ENCODE measurements at places on chromosomes 4 and X. TPM values are rescaled to one million over a fixed set of nuclear protein-coding genes. Genes with fewer than 3 reads are reported as not detected.

Gene MXRA5
- total RNA-seq: 0.04 TPM

Gene BMX
- 1.4 TPM for total RNA-seq

DNA sequence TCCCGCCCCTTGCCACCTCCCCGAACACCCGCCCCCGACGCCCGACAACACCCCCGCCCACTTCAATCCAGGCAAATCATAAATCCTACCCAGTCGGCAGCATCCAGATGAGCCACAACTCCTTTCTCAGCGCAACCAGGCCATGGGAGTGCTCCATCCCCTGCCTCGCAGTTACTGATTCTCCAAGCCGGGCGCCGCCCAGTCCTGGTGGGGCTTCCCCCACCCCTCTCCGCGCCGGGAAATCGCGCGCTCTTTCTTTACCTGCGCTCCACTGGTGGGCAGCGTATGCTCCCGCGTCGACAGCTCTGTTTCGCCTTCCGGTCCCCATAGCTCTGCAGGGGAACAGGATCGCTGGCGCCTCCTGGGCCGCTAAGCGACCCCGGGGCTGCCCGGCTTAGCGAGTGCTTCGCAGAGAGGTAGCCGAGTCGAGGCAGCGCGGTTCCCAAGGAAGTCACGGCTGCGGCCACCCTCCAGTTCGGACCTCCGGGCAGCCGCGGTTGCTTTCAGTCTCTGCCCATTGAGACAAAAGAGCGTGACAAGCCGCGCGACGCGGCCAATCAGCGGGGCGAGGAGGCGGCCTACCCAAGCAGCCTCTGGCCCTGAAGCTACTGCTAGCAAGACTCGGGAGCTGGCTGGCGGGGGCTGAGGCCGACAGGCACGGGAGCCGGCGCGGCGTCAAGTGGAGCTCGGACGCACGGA lies 43.7 kb upstream of the TMSB15B start:
- no peaks in the 10 kb centered on the region for H3K36me3 ChIP-seq
- no peaks in the 10 kb centered on the region for H3K4me1 ChIP-seq
- DNase-seq: no peak
- peaks cover under 1% of the 10 kb centered on the region for H3K27me3 ChIP-seq

DNA sequence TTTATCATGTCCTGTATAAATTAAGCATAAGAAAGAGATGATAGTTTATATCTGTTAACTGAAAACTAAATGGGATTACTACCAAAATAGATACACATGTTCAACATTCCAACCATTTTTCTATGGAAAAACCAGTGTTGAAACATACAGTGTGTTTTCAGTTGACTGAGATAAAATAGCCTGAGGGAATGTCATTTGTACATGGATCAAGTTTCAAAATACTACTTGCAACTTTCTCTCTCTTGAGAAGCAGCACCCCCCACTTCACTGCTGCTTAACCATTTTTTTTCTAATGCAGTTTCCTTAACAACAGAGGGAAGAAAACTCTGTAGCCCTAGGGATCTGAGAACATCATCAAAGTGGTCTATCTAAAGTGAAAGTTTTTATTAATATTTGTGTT lies 70.8 kb downstream of the NPNT start:
- no peak overlapping the region for H3K4me3 ChIP-seq
- no peaks in the 10 kb centered on the region for H3K27me3 ChIP-seq
- no peak for DNase-seq
- H3K27ac ChIP-seq: no peak overlapping the region
- H3K4me1 ChIP-seq: peaks cover 10% of the 10 kb centered on the region
- H3K36me3 ChIP-seq: no peaks in the 10 kb centered on the region

Gene PAQR3
- total RNA-seq: 33.9 TPM

Gene MAGEA11
- not detected for total RNA-seq

- H3K27ac ChIP-seq: peak overlapping the region; percentile 37
- no peaks in the 10 kb centered on the region for H3K36me3 ChIP-seq
- peaks cover 26% of the 10 kb centered on the region for H3K4me1 ChIP-seq
- H3K4me3 ChIP-seq: no peak overlapping the region
- peak; percentile 44 for DNase-seq
- no peaks in the 10 kb centered on the region for H3K27me3 ChIP-seq
These were observed 10.5 kb downstream of the ACSL1 start for GRCh38 chr4:184815046-184815877.

Gene USP46
- 11.2 TPM for total RNA-seq

DNA sequence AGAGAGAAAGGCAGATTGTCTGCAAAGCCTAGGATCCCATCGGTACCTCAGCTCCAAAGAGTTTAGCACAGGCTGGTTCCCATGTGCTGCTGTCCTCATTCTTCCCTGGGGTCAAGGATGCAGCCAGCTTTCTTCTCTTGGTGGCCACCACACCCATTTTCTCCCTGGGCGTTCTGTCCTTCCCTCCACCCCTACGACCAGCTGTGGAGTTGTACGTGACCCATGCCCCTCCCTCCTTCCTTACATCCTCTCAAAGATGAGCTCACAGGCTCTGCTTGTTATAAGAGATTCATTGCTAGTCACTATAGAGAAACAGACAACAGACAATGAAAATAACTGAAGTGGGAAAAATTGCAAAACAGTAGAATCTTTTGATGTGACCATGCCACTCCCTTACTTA lies 74.0 kb upstream of the KLF3 start:
- no peak for DNase-seq
- H3K4me1 ChIP-seq: no peaks in the 10 kb centered on the region
- H3K4me3 ChIP-seq: no peak overlapping the region
- H3K27ac ChIP-seq: no peak overlapping the region

DNA sequence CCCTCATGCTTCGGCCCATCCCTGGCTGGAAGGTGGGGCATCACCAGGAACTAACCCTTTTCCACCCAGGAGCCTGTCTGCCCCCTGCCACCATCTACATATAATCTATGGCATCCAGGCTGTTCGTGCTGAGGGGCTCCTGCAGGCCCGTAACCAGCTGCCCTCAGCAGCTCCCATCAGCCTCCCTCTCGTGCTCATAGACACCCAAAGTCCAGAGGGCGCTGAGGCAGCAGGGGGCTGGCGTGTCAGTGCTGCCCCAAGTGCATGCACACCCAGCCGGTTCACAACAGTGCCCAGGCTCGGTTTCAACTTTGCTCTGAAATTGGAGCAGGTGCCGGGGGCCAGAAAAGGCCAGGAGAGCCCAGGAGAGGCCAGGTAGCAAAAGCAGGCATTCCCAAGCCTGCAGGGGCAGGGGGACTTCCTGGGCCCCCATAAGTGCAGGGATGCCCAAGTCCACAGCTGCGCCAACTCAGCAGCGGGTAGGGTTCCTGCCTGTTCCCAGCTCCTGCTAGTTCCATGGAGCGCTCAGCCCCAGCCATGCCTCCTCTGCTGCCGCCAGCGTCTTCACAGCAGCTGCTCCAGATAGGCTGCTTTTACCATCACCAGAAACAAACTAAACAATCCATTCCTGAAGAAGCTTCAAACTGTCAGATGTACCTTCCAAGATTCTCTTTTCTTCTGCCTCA lies 558.2 kb upstream of the GNPDA2 start:
- no peak overlapping the region for H3K4me3 ChIP-seq
- H3K36me3 ChIP-seq: no peaks in the 10 kb centered on the region
- H3K4me1 ChIP-seq: no peaks in the 10 kb centered on the region

- H3K36me3 ChIP-seq: no peaks in the 10 kb centered on the region
- no peak for DNase-seq
- no peaks in the 10 kb centered on the region for H3K4me1 ChIP-seq
- no peak overlapping the region for H3K27ac ChIP-seq
- H3K27me3 ChIP-seq: no peaks in the 10 kb centered on the region
These were observed 340.9 kb downstream of the CENPC start for GRCh38 chr4:67204441-67204840.

DNA sequence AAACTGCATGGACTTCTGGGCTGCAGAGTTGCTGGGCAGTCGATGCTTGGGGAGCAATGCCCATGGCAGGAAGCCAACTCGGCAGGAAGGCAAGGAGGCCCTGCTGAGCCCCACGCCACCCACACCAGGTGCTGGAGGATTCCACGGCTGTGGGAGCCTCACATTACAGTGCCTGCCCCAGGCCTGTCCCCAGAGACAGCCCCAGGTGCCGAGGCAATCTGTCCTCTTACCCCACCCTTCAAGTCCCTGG lies 53.9 kb downstream of the HMX1 start:
- no peaks in the 10 kb centered on the region for H3K36me3 ChIP-seq
- H3K27ac ChIP-seq: no peak overlapping the region
- peaks cover 9% of the 10 kb centered on the region for H3K27me3 ChIP-seq
- H3K4me1 ChIP-seq: no peaks in the 10 kb centered on the region
- no peak overlapping the region for H3K4me3 ChIP-seq

GRCh38 chr4:33998291-33998690 lies 2246.0 kb downstream of the ARAP2 start:
- DNase-seq: no peak
- no peak overlapping the region for H3K27ac ChIP-seq
- H3K36me3 ChIP-seq: no peaks in the 10 kb centered on the region
- H3K4me3 ChIP-seq: no peak overlapping the region
- no peaks in the 10 kb centered on the region for H3K4me1 ChIP-seq

DNA sequence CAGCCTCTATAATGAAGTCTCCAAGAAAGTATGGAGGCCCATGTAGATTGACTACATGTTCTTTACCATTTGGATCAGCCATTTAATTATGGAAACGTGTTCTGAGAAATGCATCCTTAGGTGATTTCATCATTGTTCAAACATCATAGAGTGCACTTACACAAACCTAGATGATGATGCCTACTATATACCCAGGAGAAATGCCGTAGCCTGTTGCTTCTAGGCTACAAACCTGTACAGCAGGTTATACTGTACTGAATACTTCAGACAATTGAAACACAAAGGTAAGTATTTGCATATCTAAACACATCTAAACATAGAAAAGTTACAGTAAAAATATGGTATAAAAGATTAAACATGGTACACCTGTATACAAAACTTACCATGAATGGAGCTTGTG lies 186.5 kb upstream of the FSTL5 start:
- H3K4me3 ChIP-seq: no peak overlapping the region
- no peak for DNase-seq
- H3K27me3 ChIP-seq: no peaks in the 10 kb centered on the region
- no peaks in the 10 kb centered on the region for H3K4me1 ChIP-seq
- H3K36me3 ChIP-seq: no peaks in the 10 kb centered on the region
- no peak overlapping the region for H3K27ac ChIP-seq

Gene NAA11
- total RNA-seq: 24.4 TPM

Gene TMPRSS11F
- total RNA-seq: not detected

- H3K4me3 ChIP-seq: no peak overlapping the region
- H3K36me3 ChIP-seq: no peaks in the 10 kb centered on the region
- DNase-seq: no peak
These were observed 25.1 kb upstream of the DDX53 start for GRCh38 chrX:22974616-22975015.

Gene EPHA5
- not detected for total RNA-seq

DNA sequence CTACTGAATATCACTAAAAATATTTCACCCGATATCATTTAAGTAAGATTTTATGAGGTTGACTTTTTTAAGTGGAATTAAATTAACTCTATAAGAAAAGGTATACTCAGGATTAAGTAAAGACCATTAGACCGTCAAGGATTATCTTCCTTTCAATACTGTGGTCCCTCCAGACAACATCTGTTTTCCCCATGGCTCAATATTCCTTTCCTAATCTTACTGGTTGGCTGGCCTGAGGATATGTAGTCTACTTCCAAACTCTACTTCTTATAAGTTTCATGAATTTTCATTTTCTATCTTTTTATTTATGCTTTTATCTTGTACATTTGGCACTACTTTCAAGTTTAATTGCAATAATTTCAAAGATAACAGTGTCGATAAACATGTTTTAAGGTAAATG lies 725.4 kb downstream of the PCDH7 start:
- no peaks in the 10 kb centered on the region for H3K4me1 ChIP-seq
- no peak for DNase-seq
- no peaks in the 10 kb centered on the region for H3K36me3 ChIP-seq
- H3K27ac ChIP-seq: no peak overlapping the region

Gene ATP8A1
- 0.38 TPM for total RNA-seq

Gene TNMD
- total RNA-seq: not detected

- peak; percentile 39 for DNase-seq
- H3K4me1 ChIP-seq: peaks cover 8% of the 10 kb centered on the region
- peak overlapping the region; percentile 54 for H3K27ac ChIP-seq
- H3K36me3 ChIP-seq: no peaks in the 10 kb centered on the region
- H3K4me3 ChIP-seq: no peak overlapping the region
These were observed 47.7 kb downstream of the SPRY1 start for GRCh38 chr4:123444290-123444731.

Gene PABPC1L2B
- total RNA-seq: not detected

- H3K27me3 ChIP-seq: no peaks in the 10 kb centered on the region
- no peaks in the 10 kb centered on the region for H3K4me1 ChIP-seq
- no peak overlapping the region for H3K4me3 ChIP-seq
- no peak for DNase-seq
- H3K36me3 ChIP-seq: no peaks in the 10 kb centered on the region
These were observed 46.3 kb downstream of the TBCK start for GRCh38 chr4:106269711-106270110.

- no peak overlapping the region for H3K4me3 ChIP-seq
- DNase-seq: peak; percentile 44
These were observed 136.2 kb upstream of the BMPR1B start for GRCh38 chr4:94621491-94622080.

Gene CDKL2
- 0.16 TPM for total RNA-seq

GRCh38 chrX:108165383-108166111 lies 74.0 kb downstream of the ATG4A start:
- DNase-seq: peak; percentile 29
- no peak overlapping the region for H3K27ac ChIP-seq
- no peaks in the 10 kb centered on the region for H3K36me3 ChIP-seq
- no peaks in the 10 kb centered on the region for H3K4me1 ChIP-seq
- no peaks in the 10 kb centered on the region for H3K27me3 ChIP-seq

- no peak for DNase-seq
- peaks cover 17% of the 10 kb centered on the region for H3K27me3 ChIP-seq
- H3K4me1 ChIP-seq: 0 out of 2 replicates have a peak, but pooled peaks cover 2% of the 10 kb centered on the region
- no peaks in the 10 kb centered on the region for H3K36me3 ChIP-seq
- no peak overlapping the region for H3K4me3 ChIP-seq
- H3K27ac ChIP-seq: no peak overlapping the region
These were observed 44.7 kb downstream of the SCD5 start for GRCh38 chr4:82753725-82754410.

Gene NWD2
- total RNA-seq: not detected

- H3K4me3 ChIP-seq: no peak overlapping the region
- H3K4me1 ChIP-seq: no peaks in the 10 kb centered on the region
- H3K27ac ChIP-seq: no peak overlapping the region
These were observed 791.3 kb downstream of the RAB28 start for GRCh38 chr4:12692815-12693214.

- DNase-seq: no peak
- no peak overlapping the region for H3K27ac ChIP-seq
- H3K4me1 ChIP-seq: no peaks in the 10 kb centered on the region
- H3K4me3 ChIP-seq: no peak overlapping the region
- H3K36me3 ChIP-seq: no peaks in the 10 kb centered on the region
These were observed 15.6 kb downstream of the IL3RA start for GRCh38 chrX:1351981-1352714.

GRCh38 chr4:15717086-15717485 lies 14.2 kb downstream of the BST1 start:
- no peaks in the 10 kb centered on the region for H3K27me3 ChIP-seq
- no peak overlapping the region for H3K4me3 ChIP-seq
- H3K27ac ChIP-seq: no peak overlapping the region
- no peaks in the 10 kb centered on the region for H3K36me3 ChIP-seq
- no peak for DNase-seq

Gene TLL1
- total RNA-seq: not detected

All from K562 (cell line).